Stimulated activated CD4-positive, alpha-beta T cell treated with anti-CD3 and anti-CD28 coated beads, Interleukin-2, amount 100 ng/mL, for 4 hours (primary cell): ENCODE measurements at places on chromosomes 13 and 19.

DNA sequence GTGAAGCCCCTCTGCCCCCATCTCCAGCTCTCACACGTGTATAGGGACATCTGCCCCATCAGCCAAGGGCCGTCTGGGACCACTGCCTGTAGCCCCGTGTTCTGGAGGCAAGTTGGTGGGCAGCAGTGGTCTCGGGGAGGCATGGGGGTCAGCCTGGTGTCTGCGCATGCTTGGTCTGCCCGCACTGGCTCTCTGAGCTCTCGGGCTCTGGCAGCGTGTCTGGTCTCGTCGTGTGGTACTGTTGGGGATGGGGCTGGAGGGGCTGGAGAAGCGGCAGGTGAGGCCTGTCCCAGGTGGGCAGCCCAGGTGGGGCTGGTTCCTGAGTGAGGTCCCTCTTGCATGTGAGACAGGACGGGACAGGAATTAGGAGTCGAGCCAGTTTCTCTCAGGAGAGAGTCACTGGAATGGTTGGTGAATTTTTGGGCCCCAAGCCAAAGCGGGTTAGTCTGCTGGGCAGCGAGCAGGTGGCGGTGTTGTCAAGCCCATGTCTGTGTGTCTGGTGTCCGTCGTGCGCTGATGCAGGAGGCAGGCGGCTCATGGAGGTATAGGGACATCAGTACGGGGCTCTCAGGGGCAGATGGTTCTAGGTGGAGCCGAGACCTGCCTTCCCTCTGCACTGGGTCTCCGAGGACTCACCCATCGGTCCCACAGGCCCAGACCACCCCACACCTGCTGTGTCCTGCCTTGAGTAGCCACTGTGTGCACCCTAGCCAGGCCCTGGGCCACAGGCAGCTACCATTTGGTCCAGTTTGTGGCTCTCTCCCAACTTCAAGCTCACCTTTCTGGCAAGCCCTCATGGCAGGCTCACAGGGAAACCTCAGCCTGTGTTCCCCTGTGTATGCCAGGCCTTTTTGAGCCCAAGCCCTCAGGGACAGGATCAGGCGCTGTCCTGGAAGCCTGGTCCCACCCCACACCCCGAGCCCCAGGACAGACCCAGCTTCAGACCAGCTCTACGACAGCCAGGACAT, 18.2 kb downstream of the COMP start:
- no peak for DNase-seq

DNA sequence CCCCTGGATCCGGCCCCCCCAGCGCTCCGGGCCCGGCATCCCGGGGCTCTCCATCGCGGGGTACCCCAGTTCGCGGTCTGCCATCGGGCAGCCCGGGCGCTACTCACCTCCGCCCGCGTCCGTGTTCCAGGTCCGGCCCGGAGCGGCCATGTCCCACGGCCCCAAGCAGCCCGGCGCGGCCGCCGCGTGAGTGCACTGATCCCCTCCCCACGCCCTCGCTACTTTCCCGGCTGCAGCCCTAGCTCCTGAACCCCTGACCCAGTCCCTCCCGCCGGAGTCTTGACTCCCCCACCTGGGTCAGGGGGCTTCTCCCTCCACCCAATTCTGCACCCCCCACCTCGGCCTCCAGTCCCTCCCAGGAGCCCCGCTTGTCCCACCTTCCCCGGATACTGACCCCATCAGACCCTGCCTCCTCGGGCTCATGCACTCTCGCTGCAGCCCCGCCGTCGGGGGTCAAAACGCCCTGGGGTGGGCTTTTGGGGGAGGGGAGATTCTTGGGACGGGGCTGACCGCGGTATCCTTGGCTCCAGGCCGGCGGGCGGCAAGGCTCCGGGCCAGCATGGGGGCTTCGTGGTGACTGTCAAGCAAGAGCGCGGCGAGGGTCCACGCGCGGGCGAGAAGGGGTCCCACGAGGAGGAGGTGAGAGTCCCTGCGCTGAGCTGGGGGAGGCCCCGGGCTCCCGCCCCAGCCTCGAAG, 566 bp downstream of the HMG20B start:
- DNase-seq = no peak

- DNase-seq = no peak
These were observed 54.0 kb upstream of the GPR183 start for GRCh38 chr13:99361197-99361596.

DNA sequence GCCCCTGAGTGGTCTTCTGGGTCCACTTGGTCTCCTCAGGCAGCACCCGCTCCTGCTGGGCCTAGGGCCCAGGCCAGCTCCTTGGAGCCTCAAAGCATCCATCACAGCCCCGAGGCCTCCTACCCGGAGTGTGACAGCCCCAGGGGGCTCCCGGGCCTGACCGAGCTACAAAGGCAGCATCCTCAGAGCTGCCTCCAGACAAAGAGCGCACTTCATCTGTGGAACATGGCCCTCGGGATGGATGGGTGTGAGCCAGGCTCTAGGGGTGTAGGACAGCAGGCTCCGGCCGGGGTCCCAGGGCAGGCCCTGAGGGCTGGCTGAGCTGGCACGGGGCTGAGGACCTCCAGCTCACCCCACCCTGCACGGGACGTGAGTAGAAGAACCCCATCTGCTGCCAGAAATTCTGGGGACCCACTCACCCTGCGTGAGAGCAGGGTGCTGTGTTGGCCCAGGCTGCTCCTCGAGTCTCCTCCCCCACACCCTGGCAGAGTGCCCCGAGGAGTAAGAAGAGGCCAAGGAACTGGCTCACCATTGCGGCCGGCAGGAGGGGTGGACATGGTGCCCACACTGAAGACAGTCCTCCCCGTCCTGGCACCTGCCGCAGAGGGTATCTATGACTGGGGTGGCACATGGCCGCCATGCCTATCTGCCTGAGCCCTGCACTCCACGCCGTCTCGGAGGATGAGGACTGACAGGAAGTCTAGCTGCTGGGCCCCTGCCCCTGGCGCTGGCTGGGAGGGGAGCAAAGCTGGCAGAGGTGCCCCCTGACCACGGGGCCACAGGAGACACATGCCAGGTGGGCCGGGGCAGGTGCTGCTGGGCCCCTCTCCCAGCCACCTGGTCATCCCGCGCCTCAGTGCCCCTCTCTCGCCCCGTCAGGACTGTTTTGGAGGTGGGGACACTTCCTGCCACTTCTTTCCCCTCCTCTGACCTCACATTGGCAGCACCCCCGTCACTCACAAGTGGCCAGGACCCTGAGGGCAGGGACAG, 22.3 kb downstream of the CEBPG start:
- DNase-seq = no peak

DNA sequence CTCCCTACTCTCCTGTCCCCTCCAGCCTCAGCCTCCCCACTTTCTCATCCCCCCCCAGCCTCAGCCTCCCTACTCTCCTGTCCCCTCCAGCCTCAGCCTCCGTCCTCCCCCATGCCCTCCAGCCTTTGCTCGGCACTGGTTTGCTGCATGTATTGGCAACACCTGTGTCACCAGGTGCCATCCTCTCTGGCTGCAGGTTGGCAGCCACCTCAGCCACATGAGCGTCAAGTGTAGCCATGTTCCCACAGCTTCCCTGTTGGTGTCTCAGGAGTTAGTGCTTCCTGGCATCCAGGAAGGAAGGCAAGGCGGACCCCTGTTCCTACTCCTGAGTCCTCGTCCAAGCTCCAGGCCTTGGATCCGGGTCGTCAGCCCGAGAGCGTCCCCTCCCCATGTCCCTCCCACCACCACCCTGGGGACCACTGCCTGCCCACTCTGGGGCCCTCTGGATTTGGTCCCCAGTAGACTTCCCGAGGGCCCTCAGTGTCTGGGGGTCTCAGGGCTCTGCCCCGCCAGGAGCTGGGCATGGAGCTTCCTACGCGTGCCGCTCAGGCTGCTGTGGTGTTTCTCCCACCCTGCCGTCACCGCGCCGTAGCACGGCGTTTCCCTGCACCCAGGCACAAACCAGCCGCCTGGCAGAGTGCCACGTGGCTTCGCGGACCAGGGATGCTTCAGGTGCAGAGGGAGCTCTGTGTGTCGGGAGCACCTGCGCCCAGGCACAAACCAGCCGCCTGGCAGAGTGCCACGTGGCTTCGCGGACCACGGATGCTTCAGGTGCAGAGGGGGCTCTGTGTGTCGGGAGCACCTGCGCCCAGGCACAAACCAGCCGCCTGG, 128.3 kb upstream of the MCF2L start:
- no peak for DNase-seq
